ENCODE measurements at places on chromosomes 12 and 14.

DNA sequence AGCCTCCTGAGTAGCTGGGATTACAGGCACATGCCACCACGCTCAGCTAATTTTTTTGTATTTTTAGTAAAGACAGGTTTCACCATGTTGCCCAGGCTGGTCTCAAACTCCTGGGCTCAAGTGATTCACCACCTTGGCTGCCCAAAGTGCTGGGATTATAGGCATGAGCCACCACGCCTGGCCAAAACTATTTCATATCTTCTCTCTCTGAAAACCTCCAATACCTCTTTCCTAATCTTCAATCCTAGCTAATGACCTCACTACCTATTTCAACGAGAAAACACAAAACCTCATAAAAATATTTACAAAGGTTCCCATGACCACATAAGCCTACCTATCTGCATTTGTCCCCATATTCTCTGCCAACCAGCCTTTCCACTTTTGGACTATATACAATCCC lies 32.3 kb upstream of the ANKS1B start:
- DNase-seq = no peak

DNA sequence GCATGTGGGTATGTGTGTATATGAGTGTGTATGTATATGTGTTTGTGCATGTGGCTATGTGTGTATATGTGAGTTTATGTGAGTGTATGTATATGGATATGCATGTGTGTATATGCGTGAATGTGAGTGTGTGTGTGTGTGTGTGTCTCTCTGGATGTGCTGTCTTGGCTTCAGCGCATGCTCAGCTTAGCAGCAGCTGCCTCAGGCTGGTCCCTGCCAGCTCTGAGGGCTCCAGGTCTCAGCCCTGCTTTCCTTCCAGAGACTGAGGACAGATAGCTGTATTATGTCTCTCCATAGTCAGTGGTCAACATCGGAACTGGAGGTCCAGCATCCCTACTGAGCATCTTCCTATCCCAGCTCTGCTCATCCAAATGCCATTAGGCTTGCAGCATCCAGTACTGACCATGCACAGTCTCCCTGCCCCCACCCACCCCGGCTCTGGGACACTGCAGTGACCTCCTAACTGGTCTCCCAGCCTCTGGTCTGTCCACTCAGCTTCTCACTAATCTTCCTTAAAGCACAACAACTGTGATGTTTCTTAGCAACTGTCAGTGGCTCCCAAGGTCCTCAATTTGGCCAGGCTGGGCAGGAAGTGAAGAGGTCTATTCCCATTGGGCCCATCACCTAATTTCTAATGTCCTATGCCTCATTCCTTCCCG lies 22.8 kb downstream of the FAIM2 start:
- no peak for DNase-seq

DNA sequence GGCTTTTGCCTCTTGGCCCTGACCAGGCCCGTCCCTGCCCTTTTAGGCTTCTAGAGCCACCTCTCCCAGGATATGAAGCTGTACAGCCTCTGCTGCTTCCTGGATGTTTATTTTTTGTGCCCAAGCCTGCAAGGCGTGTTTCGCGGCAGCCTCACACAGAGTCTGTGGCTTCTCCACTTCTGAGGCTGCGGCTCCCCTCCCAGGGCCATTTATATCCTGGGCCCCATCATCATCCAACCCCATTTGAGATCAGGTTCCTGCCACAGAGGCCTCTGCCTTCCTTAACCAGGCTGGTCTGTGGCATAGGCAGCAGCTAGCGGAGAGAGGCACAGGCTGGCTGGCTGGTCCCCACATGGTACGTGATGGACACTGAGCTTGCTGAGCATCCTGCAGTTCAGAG lies 114.1 kb upstream of the PWP1 start:
- DNase-seq = no peak

DNA sequence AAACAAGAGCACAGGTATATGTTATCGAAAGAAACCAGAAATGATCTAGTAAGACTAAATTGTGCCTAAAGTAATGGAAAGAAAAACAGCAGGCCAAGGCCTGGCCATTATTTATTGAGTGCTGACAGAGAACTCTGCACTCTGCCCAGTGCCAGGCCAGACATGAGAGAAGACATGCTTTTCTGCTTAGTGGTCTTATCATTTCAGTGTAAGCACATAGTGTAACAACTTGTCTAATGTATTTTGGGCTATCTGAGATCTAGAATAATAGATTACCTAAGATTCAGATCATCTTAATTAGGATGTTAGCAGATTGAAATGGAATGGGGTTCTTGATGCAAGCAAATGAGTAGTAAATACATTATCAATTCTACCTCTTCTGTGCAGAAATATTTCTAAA lies 278.3 kb downstream of the AKAP6 start:
- DNase-seq = no peak

DNA sequence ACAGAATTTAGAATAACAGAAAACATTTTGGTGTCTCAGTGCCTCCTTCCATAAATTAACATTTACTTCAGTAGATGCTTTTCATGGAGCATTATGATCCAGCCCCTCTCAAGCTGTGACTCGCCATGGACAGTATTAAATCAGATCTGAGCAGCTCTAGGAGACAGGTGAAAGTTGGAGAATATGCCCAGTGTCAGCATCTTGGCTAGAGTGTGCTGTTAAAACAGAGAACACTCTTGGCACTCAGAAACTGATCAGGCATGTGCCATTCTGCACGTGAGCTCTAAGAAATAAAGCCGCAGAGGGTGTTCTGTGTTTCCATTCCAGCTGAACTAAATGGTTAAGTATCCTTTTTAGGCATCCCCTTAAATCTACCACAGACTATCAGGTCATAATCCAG lies 68.0 kb downstream of the DIP2B start:
- no peak for DNase-seq

GRCh38 chr14:56300495-56300894 lies 182.3 kb downstream of the PELI2 start:
- no peak for DNase-seq

DNA sequence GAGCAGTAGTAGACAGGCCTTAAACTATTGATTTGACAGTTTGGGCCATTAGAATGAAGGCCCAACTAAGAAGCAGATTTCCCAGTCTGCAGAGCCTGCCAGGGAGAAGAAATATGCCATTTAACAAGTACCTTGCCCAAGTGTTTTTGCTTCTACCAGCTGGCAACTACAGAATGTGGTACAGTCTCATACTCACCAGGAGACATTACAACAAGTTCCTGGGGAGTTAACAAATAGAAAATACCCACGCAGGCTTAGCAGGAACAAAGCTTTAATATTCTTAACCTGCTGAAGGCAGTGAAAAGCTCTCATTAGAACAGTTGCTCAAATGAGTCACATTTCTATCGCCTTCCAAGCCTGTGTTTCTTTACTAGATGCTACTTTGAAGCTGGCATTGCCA lies 241.0 kb downstream of the TMEM117 start:
- DNase-seq = no peak

DNA sequence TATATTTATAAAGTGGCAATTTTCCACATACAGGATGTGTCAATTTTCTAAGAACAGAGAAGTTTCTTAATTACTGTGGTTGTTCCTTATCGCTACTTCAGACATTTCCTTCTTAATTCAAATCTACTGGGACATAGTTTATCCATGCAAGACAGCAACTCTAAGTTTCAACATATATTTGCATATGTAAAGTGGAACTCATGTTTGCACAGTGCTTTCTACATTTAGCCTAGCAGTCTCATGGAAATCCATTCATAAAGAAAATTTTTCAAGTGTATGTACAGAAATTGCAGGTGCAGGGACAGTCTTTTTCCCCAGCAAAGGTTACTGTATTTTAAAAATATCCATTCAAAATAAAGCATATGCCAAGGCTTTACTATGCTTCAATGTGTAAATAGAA lies 956.7 kb upstream of the SEL1L start:
- no peak for DNase-seq

DNA sequence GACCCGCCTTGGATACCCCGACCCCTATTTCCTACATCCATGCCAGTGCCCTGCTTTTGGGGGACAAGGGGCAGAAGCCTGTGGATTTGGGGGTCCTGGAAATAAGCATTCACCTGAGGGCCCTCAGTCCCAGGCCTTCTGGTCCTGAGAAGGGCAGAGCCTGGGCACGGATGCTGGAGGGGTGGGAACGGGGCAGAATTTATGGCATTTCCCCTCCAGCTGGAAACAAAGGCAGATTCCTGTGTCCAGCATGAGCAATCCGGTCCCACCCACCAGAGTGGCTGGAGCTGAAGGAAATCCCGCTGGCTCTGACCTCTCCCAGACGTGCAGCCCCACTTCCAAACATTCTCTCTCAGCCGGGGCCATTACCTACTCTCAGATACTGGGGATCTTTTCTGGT lies 9.3 kb downstream of the ANKRD33 start:
- no peak for DNase-seq

DNA sequence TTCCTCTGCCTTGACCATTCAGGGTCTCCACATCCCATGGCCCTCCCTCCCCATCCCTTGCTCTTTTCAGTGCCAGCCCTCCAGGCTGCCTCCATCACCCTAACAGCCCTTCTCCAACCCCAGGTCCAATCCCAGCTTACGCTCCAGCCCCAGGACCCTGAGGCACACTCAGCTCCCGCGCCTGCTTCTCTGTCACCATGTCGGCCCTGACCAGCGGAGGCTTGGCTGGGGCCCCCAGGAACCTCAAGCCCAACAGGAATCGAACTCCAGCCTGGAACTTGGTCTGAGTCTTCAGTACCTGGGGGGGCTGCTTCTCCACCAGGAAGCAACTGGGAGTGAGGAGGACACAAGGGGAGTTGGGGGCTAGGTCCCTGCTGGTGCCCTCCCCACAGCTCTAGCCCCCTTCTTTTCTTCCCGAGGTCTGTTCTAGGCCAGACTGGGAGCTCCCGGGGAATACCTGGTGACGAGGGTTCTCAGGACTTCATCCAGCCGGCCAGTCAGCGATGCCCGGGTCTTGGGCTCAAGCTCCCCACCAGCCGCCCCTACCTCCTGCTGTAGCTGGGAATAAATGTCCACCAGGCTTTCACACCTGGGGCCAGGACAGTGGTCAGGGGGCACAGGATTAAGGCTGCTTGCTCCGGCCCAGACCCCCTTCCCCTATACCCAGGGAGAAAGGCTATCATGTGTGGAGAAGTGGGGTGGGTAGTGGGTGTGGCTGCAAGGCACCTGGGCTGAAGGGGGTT lies 6.0 kb downstream of the STAT6 start:
- no peak for DNase-seq

GRCh38 chr14:65224799-65225198 lies 122.5 kb upstream of the MAX start:
- no peak for DNase-seq

Data from H54 (cell line).